Amniotic epithelial cell (primary cell): ENCODE measurements at places on chromosomes 5 and 9.

DNA sequence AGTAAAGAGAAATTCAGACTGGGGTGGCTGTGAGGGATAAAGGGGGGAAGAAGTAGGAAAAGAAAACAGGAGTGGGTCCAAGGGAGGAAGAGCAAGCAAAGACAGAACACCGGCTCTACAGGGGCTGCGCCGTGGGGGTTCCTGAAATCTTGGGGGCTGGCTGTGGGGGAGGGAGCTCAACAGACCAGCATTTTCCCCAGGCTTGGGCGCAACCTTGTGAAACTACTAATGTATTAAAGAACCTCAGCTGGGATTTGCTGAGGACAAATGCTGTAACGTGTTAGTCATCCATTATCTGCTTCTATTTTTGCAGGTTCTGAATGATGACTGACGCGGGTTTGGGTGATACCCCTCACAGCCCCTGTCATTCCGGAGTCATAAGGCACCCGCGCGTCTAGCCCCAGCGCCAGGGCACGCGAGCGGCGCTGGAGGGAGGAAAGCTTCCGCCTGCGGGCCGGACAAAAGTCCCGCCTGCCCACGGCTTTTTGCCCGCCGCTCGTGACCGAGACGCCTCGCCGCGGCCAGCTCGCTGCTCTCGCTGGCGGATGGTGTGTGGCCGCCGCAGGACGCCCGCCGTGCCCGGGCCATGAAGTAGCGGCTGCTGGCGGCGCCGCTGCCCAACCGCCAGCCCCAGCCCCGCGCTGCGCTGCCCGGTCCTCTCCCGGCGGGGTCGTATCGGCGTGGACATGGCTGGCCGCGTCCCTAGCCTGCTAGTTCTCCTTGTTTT lies 110.6 kb downstream of the PAM start:
- peak; percentile 81 for DNase-seq

- DNase-seq, result no peak
Observed at GRCh38 chr9:72718503-72718902, 197.1 kb downstream of the TMC1 start.

GRCh38 chr9:17905781-17906175 lies 326.9 kb downstream of the SH3GL2 start:
- DNase-seq, result no peak

DNA sequence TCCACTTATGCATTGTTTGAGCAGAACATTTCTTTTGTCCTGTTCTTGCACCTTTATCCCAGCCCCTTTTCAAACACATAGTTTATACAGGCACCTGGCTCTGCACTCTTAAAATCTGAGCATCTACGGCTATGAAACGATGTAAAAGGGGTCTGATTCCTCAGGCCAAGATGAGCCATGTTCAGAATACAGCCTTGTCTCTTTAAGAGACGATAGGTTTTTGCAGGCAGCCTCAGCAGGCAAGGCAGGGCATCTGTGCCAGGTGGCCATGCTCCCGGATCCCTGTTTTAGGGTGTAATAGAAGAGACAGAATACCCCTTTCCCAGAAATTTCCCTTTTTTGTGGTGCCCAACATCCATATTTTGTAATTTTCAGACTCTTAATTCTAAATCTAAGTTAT lies 89.1 kb upstream of the NFIB start:
- no peak for DNase-seq

DNA sequence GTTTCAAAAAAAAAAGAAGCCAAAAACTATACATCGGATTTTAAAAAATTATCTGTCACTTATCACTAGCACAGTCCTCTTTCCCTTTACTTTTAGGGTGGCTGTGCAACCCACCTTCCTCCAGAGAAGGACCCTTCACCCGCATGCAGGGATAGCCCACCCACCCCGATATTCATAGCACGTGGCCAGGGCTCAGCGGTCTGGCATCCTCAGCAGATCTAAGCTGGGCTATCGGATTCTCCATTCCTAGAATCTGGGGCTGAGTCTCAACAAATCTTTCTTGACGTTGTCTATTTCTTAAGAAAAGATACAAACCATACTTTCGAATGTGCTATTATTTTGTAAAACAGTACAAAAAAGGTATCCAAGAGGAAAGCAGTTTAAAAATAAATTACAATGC lies 70.9 kb downstream of the MYO10 start:
- no peak for DNase-seq

GRCh38 chr5:2929779-2930178 lies 178.3 kb upstream of the IRX2 start:
- DNase-seq, result no peak

GRCh38 chr5:32690153-32690552 lies 21.0 kb upstream of the NPR3 start:
- no peak for DNase-seq

- DNase-seq, result no peak
Observed at GRCh38 chr5:90071066-90071465, 338.5 kb downstream of the CETN3 start.

- DNase-seq, result no peak
Observed at GRCh38 chr9:137492464-137493363, 33.6 kb upstream of the NSMF start.

GRCh38 chr9:84513979-84514378 lies 155.6 kb upstream of the NTRK2 start:
- no peak for DNase-seq

GRCh38 chr5:172003746-172004145 lies 2.7 kb downstream of the FBXW11 start:
- peak; percentile 44 for DNase-seq

DNA sequence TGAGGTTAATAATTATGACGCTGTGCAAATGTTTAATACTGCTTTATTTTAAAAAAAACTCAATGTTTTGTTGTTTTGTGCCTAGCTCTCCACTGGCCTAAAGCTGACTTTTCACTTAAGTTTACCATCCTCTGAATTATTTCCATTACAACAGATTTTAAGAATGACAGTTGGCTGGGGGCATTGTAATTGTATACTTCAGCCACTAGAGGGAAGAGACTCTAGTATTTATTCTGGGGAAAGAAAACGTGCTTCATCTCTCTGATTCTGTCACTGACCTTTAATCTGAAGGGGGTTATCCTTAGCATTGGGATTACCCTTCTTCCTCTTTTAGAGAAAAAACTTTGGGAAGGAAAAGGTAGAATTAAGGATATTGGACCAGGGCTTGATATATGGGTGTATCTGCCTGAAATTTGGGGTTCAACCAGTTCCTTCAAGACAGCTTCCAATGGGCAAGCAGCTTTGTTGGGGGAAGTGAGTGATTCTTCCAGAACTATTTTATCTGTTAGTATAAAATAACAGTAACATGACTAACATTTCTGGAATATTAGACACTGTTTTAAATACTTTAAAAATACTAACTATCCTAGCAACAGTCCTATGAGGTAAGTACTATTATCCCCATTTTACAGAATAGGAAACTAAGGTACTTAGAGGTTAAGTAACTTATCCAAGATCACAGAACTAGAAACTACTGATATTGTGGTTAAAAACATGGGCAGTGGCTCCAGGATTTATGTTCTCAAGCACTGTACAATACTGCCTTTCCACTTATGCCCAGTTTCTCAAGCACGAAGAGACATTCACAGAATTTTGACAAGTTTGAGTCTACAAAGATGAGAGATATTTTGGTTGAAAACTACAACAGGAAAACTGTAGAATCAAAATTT lies 208.4 kb downstream of the CD180 start:
- peak; percentile 25 for DNase-seq

GRCh38 chr9:133527444-133527920 lies 2.7 kb upstream of the MYMK start:
- peak; percentile 33 for DNase-seq

DNA sequence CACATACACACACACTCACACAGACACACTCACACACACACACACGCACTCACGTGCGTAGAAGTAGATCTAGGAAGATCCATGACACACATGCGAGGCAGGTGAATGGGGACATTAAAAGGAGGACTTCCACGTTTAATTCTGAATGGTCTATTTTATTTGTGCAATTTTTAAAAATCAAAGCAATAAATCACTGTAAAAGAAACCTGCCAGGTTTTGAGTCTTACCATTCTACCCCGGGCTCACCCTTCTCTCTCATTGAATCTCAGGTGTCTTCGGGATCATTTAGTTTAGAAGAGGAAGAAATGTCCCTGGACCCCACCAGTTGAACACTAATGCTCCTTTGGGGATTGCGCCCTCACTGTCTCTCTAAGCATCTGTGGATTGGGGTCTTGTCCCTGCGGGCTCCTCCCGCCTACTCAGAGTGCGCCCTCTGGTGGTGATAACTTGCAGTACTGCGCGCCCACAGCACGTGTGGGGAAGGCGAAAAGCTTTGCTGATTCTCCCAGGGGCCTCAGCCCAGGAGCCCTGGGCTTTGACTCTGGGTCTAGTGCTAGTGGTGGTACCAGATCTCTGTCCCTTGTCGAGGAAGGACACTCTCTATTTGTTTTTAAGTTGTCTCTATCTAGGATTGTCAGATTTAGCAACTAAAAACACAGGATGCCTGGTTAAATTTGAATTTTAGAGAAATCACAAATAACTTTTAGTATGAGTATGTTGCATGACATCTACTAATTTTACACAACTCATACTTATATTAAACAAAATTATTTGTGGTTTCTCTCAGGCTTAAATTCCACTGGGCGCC lies 34.8 kb downstream of the BOD1 start:
- peak; percentile 41 for DNase-seq

- peak; percentile 98 for DNase-seq
Observed at GRCh38 chr5:166493612-166494011, 1797.8 kb upstream of the WWC1 start.

DNA sequence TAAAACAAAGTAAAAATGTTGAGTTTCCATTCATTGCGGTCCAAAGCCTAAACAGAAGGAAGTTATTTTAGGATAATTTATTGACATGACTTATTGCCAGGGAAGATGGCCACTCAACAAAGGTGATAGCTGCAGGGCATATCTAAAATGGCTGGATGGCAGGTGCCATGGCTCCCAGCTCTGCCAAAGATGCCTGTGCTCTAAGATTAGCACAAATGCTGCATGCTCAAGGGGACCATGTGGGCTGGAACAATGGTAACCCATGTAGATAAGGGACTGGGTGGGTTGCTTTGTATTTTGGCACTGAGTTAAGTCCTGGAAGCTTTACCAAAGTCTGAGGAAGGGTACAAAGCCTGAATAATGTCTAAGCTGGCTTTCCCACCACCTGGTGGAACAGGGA lies 95.5 kb upstream of the IFNK start:
- no peak for DNase-seq

- DNase-seq, result no peak
Observed at GRCh38 chr9:14193328-14193990, 120.5 kb downstream of the NFIB start.

GRCh38 chr5:96433066-96433447 lies at the start of gene PCSK1:
PCSK1 (minus strand) TSS chr5:96433248; CDS start chr5:96433042, 206 bp downstream.
- no peak for DNase-seq

DNA sequence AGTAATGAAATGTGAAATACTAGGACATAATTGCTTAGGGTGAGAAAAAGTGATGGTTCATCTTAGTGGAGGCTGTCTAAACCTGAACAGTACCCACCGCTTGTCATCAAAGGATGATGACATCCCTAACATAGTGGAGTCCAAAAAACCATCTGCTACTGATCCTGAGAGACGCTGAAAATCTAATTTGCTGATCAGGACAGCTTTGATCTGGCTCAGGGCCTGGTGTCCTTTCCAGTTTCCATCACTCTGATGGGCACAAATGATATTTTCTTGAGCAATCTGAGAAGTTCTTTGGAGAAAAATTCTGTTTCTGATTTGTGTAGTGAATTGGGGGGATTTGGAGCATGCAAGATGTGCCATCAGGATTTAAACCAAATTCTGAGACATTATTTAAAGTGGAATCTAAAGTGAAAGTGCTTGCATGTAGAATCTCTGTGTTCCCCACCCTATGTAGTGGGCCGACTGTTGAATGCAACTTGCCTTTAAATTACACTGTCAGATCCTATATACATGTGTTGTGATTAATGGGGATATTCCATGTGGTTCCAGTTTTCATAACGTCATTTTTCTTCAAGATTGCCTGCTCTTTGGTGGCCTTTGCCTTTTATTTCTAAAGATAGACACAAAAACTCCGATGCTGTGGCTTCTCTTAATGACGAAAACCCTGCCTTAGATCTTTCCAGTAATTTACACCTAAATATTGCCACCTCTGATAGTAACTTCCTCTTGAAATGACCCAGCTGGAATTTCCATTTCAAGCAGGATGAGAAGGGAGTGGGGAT lies 213.2 kb downstream of the PCSK5 start:
- no peak for DNase-seq

GRCh38 chr5:180623411-180623834 lies 26.0 kb downstream of the FLT4 start:
- DNase-seq, result no peak

DNA sequence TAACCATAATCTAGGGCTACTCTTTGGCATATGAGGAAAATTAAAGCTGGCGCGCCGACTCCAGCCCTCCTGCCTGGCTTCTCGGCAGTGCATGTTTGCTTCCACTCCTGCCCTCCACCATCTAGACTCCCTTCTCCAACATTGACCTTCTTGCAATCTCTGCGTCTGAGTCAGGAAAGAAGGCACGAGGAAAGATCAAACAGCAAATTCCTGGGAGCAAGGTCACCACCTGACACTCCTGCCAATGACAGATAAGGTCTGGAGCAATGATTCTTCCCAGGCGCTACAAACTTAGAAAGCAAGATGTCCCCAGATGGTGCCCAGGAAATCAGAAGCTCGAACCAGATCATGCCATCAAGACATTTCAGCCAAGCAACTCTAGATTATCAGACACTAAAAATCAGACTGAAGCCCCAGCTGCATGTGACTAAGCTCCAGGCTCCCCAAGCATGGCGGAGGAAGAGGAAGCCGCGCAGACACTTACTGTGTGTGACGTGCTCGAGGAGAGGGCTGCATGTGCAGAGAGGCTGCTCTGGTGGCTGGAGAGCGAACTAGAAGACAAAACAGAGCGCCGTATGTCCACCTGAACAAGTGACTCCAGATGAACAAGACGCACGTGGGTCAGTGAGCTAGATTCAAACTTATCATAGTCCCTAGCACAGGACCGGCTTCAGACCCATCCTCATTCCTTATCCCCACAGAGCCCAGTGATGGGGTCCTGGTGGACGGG lies 115.3 kb downstream of the UBE2R2 start:
- peak; percentile 31 for DNase-seq

GRCh38 chr5:10932426-10932825 lies 171.4 kb upstream of the DAP start:
- DNase-seq, result no peak

DNA sequence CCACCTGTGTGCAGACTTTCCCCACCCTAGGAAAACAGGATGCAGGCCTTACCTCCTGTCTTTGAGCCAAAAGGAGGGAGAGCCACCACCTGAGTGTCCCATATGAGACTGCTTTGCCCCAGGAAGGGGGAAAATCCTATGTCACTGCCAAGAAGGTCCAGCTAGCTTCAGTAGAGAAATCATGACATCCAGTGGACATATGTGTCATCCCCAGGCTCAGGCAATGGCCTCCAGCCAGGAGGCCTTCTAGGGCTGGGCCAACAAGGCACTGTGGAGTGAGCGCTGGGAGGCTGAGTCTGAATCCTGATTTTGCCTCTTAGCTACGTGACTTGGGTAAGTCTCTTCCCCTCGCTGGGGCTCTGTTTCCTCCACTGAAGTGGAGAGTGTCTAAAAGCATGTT lies 60.2 kb downstream of the SMIM23 start:
- DNase-seq, result no peak
